ENCODE measurements at places on chromosomes 3 and 15.

DNA sequence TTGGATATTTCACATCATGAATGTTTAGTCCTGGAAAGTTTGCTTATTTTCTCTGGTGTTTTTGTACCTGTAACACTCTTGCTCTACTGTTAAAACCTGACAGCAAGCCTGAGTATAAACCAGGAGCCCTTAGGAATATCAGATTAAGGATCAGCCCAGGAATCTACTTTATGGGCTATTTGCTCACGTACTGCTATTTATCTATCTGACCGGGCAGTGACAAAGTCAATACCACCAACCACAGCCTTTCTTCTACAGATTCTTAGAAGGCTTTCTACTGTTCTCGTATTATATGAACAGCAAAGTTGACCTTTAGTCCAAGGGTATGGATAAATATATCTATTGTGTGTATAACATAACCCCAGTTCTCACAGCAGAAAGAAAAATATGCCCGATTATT is 521.2 kb downstream of the RBMS3 start:
- DNase-seq, result no peak

DNA sequence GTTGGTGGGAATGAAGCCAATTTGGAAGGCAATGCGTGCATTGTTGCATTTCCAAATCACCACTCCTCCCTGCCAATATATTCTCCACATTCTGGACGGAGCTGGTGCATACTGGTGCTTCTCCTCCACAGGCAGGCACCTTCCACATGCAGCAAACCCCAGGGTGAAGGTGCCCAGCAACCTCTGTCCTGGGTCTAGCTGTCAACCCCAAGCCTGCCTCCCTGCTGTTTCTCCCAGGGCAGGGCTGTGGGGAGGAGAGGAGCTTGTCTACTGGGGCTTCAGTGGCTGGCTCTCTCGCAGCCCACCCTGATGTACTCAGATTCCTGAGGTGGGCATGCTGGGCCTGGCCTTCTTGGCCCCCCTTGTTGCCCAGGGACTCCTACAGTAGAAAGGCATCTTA is 20.1 kb downstream of the GASK1A start:
- no peak for DNase-seq

DNA sequence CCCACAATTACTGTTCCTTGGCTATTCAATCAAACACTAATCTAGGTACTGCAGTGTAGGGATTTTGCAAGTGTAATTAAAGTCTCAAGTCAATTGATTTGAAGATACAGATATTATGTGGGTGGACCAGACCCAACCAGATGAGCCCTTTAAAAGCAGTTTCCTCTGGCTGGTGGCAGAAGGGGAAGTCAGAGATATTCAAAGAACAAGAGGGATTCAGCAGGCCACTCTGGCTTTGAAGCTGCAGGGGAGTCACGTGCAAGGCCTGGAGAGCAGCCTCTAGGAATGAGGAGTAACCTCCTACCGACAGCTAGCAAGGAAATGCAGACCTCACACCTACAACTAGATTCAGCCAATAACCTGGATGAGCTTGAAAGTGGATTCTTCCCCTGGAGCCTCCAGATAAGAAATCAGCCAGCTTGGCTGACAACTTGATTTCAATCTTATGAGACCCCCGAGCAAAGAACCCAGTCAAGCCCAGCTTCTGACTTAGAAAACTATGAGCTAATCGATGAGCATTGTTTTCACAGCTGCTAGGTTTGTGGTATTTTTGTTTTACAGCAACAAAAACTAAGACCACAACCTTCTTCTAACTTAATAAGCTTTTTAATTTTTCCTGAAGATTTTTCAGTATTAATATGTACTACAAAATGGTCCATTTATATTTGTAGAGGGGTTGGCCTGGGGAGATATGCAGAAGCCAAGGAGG is 13.4 kb downstream of the HACD2 start:
- no peak for DNase-seq

DNA sequence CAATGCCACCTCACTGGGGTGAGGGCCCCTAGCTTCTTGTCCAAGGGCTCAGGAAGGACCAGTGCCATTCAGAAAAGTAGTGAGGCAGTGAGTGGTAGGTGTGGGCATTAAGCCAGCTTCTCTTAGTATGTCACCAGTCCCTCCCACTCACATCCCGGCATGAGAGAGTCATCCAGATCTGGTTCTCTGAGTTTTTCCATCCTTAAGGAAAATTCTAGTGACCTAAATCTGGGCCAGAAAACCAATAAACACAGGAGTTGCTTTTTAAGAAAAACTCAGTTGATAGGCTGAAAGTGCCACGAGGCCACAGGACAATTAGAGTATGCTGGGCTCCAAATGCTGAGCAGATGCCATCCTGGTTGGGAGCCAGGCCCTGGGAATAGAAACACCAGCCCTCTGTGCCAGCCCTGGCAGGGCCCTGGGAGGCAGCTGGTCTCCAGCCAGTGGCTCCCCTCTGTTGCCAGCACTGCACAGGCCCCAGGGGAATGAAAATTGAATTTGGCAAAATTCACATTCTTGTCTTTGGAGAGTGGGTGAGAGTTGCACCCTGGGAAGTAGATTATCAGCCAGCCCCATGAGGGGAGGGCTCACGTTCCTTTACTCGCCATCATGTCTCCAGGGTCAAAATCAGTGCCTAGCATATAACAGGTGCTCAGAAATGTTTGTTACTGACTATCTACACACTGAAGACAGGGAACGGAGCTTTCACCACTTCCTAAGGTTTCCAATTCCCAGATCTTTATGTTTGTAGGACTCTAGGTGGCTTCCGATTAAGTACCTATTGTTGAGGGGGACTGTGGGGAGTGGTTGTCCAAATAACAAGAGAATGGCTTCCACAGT is 52.8 kb downstream of the FAM43A start:
- no peak for DNase-seq

- DNase-seq, result no peak
Measured at GRCh38 chr15:28060005-28060404, 39.1 kb downstream of the OCA2 start.

DNA sequence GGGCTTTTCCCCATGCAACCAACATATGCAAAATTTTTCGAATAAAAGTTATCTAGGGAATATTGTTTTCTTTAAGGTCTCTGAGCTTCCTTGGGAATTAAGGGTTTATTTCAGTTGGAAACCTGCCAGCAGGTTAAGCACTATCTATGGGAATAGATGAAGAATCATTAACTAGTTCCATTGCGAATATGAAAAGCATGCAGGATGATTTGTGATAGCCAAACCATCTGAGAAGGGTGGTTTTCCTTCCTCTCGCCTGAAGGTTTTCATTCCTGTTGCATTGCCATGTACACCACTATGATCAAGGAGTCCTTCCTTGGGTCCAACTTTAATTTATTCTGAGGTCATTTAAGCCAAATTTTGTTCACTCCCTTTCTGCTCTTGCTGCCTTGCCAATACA is 184.9 kb downstream of the NR2F2 start:
- no peak for DNase-seq

DNA sequence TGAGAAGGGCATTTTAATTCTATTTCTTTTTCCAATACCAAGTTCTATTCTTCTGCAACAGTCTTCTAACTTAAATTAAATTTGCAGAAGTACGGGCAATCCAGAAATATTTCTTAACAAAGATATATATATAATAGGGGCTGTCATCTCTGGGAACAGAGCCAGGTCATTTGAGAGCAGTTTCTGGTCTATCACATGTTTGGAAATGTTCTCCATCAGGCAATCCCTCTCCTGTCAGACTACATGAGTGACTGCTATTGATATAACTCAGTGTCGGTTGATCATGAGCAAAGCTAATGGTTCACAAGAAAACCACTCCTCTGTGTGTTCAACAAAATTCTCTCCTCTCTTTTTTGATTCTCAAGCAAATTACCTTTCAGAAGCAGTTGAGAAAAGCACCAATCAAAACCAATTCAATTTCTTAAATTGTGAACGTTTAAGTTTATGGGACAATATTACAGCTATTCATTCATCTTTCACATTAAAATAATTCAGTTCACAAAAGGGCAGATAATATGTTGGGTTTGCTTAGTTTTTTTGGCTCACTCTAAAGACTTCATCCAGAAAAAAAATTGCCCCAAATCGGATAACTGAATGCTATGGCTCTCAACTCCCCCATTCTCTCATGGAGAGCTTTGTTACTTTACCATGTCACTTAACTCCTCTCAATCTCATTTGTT is 152.9 kb upstream of the TGFBR2 start:
- DNase-seq, result no peak

DNA sequence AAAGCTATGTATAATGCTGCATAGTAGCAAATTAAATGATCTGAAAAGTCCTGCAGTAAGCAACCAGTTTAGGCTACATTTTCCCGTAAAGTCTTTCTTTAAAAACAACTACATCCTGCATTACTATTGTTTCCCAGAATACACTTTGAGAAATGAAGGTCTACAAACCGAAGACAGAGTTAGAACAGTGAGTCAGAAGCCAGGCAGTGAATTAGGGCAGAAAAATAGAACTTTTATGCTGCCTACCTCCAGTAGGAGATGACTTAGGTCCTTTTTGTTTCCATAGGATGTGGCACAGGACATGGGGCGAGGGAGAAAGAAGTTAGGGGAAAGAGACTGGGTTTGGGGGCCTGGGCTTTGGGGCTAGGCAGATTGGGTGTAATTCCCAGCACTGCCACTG is 127.3 kb downstream of the PPM1L start:
- no peak for DNase-seq

DNA sequence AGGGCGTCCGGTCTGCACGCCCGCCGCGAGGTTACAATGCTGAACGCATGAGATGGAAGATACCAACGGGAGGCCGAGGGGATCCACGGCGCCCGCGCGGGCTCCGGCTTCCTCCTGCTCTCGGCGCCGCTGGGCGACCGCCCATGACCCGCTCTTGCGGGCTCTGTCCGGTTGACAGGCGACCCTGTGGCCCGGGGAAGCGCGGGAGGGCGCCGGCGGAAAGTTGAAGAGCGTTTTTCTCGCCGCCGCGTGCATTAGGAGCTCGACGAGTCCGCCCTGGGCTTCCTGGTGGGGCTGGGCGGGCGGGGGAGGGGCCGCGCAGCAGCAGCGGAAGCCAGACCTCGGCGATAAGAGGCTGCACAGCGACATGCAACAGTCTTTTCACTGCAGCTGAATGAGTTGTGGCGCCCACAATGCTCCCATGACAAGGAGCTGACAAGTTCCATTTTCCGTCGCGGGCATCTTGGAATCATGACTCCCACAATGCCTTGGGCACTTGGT is at the start of gene MBNL1:
Gene MBNL1, plus strand, starts transcription at position 375 of the 501 bp plus-strand sequence. CDS start 31,265 bp downstream, outside the sequence.
- peak; percentile 81 for DNase-seq

DNA sequence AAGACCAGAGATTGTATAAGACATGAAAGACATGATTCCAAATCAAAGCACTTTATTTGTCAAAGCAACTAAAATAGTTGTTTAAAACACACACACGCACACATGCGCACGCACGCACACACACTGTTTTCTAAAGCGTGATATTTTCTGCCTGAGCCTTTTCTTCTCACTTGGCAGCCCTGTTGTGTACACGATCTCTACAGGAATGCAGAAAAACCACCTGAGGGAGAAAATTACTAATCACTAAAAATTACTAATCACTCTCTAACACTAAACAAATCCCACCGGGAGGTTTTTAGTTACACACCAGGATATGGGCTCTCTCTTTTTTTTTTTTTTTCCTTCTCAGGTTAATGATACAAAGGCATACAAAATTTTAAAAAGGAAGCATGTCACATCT is 160.1 kb upstream of the ATP11B start:
- no peak for DNase-seq

DNA sequence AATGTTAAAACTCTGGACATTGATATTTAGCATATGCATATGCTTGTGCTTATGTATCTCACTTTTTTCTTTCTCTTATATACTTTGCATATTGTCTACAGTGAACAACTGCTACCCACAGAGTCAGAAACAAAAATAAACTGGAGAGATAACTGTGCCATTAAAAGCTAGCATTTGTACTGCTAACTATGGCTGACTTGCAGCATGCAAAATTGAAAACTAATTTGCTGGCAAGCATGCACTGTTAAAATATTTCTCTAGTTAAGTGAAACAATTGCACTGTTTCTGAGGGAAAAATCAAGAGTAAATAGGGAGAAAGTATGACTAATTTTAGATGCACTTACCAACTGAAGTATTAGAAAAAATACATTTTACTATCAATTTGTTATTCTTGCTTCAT is 177.8 kb downstream of the CBLB start:
- DNase-seq, result no peak

DNA sequence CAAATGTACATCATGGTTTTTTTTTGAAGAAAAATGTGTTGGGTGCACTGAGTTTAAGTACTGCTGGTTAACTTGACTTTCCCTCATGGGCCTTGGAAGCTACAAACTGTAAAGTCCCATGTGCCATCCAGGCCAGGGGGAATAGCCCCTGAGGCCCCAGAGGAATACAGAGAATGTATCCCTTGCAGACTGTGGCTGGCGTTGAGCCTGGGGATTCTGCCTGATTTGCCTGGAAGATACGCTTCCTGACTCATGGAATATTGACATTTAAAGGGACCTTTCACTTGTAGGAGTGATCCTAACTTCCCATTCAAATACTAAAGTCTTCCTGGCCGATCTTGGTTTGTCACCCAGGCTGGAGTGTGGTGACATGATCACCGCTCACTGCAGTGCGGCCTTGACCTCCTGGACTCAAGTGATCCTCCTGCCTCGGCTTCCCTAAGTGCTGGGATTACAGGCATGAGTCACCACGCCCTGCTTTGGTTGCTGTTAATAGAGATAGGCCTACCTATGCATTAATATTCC is 42.0 kb downstream of the ADAMTSL3 start:
- DNase-seq, result no peak

DNA sequence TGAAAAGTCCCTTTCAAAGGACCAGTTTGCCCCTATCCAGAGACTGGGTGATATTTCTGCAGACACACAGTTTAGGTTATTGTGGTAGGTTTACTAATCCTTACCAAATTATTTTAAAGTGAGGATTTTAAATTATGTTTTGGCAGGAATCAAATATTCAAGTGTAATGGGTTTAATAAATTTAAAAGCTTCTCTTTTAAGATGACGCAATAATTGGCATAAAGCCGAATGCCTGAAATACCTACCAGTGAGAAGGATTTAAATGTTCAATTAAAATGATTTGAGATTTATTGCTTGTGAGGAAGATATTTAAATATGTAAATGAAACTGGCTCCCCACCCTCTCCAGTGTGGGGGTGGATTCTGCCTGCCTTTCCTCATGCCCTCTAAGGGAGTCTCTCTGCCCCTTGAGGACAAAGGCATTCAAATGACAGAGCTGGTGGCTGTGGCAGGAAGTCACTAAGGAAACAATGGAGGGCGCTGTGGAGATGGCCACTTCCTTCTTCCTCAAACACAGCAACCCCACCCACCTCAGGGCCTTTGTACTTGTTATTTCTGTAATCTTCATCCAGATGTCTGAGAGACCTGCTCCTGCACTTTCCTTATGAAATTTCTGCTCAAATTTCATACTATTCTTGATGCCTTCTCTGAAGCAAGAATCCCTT is 131.7 kb downstream of the TNIK start:
- peak; percentile 42 for DNase-seq

DNA sequence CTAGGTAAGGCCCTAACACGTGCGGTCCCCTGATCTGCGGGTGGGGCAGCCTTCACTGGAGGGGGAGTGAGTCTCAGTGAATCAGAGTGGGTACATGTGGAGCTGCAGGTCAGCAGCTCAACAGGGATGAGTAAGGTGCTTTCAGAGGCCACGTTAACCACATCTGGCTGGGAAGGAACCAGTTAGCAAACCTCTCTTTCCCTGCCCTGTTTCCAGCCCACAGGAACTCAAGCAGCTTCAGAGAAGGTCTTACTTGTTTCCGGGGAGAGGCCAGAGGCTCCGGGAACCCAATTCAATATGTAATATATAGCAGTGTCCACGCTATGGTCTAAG is 175.3 kb downstream of the XXYLT1 start:
- DNase-seq, result no peak

GRCh38 chr3:138862924-138863775 is 28.4 kb upstream of the PIK3CB start:
- DNase-seq, result no peak

Measured in effector memory CD8-positive, alpha-beta T cell (primary cell).